ENCODE measurements at places on chromosomes 2 and 18.

DNA sequence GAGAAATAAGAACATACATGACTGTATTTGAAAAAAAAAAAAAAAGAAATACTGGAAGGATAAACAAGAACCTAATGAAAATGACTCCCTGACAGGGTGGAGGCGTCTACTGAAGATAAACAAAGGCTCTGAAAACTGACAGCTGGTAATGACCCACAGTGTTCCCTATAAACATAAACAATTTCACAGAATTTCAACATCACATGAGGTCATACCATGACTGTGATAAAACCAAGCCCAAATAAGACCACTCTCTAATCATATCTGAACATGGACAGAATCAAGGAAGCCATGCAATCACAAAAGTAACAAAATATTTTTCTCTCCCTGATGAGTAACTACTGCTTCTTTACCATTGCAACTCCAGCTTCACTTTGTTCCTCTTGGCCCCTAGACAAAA lies 159.3 kb downstream of the FAM124B start:
- no peak for DNase-seq

- DNase-seq = peak; percentile 4
These were observed 39.7 kb upstream of the NABP1 start for GRCh38 chr2:191638079-191638801.

- DNase-seq = peak; percentile 2
These were observed 7.2 kb upstream of the NEU4 start for GRCh38 chr2:241801611-241802420.

- no peak for DNase-seq
These were observed 231.2 kb upstream of the RAB6C start for GRCh38 chr2:129748250-129748649.

- DNase-seq = no peak
These were observed 90.3 kb upstream of the SESTD1 start for GRCh38 chr2:179354739-179355537.

DNA sequence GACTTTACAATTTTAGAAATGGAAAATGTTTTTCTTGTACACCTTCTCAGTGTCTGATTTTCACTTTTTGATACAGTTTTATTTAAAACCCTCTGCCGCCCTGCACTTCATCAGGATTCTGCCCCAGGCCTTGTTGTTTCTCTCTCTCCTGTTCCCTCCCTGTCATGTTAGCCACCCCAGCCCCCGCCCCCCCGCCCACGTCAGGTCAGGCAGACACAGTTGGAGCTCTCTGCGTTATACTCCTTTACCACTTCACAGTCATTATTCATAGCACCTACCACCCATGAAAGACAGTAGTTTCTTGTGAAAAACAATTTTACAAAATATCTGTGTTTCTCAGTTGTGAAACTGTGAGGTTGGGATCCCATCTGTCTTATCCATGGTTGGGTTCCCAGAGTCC lies 21.5 kb downstream of the ADNP2 start:
- no peak for DNase-seq

DNA sequence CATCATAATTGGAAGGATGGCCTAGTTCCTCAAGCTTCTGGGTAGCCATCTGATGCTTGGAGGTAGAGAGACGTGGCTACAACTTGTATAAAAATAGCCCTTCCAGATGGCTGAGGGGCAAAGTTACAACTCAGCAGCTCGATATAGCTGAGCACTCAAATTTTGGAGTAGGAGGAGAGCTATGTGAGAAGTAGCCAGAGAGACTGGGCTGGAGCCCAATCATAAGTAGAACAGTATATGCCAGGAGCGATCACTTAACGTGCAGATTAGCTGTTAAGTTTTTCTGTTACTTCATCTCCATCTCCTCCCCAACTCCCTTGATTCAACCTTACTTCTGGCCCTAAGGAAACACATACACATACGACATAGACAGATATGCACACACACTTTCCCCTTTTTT lies 28.8 kb downstream of the CNRIP1 start:
- no peak for DNase-seq

GRCh38 chr2:207143215-207144172 lies 22.3 kb downstream of the KLF7 start:
- DNase-seq = no peak

DNA sequence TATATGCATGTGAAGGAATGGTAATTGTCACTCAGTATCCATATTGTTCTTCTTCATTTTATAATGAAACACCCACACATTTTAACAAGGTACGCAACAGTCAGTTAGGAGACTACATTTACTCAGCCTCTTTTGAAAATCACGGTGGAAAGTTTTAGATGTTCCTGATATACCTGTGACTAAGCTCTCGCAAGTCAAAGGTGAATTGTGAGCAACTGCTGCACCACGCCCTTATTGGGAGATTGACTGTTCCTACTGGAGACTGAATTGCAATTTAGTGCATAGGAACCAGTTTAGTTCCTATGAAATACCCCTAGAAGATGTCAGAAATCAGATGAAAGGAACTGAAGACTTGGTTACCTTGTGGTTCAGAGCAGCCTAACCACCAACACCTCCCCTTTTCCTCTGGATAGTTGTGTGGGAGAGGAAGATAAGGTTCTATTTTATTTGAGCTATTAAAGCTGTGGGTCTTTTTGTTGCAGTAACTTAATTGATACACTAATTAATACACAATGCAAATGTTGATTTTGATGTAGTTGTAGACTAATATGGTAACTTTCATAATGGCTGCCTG lies 1280.5 kb upstream of the CDH2 start:
- no peak for DNase-seq

All from germinal center (tissue), 1 donor.